ENCODE measurements at places on chromosomes 12 and 14.
A peak's percentile ranks its signal among the peaks of the same experiment; 100 is the strongest.

DNA sequence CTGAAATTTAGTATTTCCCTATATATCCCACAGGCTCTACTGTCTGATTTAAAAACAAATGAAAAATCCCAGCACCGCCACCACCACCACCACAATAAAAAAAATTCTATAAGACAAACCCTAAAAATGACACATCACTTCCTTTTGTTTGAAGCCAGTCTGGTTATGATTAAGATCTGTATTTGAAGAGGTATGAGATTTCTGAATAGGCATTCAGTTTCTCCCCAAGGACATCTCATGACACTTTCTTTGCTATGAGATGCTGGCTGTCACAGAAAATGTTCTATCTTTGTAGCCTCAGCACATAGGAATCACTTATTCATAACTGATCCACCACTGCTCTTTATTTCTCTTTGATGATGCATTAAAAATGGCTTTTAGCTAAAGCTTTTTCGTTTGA lies 1071.0 kb downstream of the SLC6A15 start:
- no peak for DNase-seq

- DNase-seq, result no peak
These were observed 74.0 kb upstream of the PLXNC1 start for GRCh38 chr12:94074216-94074979.

DNA sequence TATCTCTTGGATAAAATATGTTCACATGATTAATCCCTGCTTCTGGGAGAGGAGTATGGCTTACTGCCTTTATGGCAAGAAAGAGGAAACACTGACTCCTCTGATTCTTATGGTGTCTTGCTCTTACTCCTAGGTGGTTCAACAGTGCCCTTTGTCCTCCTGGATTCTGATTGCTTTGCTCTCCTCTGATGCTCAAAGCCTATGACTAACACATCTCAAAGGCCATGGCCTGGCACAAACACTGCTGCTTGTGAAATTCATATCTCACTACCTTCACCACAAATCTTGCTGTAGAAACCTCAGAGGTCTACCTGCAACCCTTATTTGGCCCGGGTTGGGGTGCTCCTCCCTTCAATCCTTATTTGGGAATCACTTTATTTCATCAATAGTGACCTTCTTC lies 217.2 kb downstream of the C12orf50 start:
- DNase-seq, result no peak

GRCh38 chr12:29695026-29695425 lies 88.7 kb downstream of the TMTC1 start:
- DNase-seq, result no peak

- DNase-seq, result no peak
These were observed 1934.2 kb upstream of the SEL1L start for GRCh38 chr14:83467811-83468210.

DNA sequence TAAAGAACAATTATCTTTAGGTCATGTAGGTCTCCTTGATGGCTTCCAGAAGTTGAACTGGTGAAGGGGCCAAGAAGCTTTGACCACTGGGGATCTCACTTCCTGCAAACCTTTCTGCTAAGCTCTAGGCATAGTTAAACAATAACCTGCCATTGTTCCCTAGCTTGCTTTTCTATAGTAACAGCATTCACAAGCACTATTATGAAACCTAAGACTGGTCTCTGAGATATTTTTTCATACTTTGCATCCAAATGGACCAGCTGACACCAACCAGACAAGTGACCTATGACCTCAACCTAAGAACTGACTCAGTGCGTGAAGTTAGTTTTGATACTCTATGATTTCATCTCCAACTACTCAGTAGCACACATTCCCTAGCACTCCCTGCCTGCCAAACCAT lies 129.1 kb downstream of the PTPRB start:
- DNase-seq, result no peak

- no peak for DNase-seq
These were observed 181.5 kb upstream of the PRKD1 start for GRCh38 chr14:30108975-30109700.

GRCh38 chr12:101570047-101570446 lies 24.7 kb upstream of the MYBPC1 start:
- DNase-seq, result no peak

DNA sequence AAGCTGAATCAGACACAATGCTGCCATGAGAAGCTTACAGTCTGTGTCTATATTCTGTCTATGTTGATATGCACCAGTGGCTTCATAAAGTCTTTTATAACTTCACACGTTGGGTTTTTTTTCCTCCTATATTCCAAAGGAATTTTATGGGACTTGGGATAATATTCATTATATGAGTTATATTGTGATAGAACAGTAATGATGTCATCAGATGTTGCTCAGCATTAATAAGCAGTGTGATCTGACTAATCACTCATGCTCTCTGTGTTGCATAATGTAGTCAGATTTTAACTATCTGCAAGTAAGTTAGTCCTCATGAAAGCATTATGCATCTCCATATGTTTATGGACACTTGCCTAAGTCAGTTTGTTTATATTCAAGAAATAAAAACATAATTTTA lies 159.6 kb downstream of the PLCZ1 start:
- no peak for DNase-seq

- DNase-seq, result no peak
These were observed 88.1 kb downstream of the PPP2R5E start for GRCh38 chr14:63454863-63455622.

GRCh38 chr12:75783093-75783877 lies 248.3 kb downstream of the PHLDA1 start:
- no peak for DNase-seq

DNA sequence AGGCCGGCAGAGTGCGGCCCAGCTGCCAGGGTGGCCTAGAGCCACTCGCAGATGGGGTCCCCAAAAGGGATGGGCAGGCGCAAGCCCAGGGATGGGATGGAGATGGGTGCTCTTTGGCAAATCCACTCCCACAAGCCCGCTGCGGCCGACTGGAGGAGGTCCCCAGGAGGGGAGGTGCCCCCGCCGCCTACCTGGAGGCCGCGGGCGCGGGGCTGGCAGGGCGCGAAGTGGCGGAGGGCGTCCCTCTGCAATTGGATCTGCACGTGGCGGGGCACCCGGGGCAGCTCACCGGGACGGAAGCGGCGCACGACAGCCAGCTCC lies 730 bp downstream of the PPP1R3E start:
- DNase-seq, result no peak

- DNase-seq, result no peak
These were observed 10.0 kb upstream of the LRTM2 start for GRCh38 chr12:1810201-1810930.

DNA sequence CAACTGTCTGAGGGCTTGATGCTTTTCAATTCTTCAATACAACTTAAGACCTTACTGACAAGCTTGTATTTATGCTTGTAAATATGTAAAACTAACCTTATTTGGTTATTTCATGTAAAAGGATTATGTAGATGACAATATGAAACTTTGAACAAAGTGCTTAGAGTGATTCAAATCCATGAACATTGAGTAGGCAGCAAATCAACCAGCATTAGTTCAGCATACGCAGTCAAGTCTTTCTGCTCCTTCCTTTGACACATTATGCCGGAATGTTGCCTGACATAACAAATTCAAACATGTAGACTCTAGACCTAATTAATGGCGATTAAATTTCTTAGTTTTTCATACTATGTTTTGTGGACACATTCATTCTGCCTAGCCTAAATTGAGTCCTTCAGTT lies 105.2 kb downstream of the FGD4 start:
- DNase-seq, result no peak

DNA sequence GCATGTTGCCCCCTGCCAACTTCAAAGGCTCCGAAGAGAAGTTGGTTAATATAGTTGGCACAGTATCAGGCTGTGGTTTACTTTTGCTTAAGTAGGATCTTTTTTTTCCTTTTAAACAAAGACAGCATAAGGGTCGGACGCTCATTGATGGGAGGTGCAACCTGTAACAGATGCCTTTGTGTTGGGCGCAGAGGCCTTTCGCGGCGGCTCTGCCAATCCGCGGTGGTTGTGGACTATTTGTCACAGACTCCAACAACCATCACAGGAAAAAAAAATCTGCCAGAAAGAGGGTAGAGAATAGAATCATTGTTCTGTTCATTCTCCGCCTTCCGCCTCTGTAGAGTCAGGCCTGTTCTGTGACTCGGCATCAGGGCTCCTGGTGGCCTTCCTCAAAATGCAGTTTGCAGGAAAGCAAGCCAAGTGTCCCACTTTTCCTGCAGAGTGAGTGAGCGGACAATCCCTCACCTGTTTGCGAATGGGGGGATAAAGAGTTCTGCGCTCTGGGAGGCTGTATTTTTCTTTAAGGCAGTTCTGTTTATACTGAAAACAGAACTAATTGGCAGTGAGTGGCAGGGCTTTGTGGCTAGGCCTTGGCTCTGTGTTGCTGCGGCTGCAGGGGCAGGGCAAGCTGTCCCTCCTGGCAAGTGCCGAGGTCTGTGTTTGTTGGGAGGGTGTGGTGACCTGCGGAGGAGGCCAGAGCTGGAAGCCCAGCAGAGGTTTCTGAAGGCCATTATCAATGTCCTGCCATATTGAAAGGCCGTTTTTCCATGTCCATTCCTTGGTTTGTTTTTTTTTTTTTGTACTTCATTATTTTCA lies 83.0 kb upstream of the PIWIL1 start:
- DNase-seq, result no peak

GRCh38 chr14:68766299-68767247 lies 26.3 kb downstream of the ZFP36L1 start:
- DNase-seq, result no peak

GRCh38 chr12:66196806-66197205 lies 7.8 kb downstream of the IRAK3 start:
- DNase-seq, result no peak

- no peak for DNase-seq
These were observed 7.8 kb downstream of the LRRK2 start for GRCh38 chr12:40232602-40233001.

GRCh38 chr14:60647081-60647836 lies 2.0 kb downstream of the SIX1 start:
- peak; percentile 48 for DNase-seq

DNA sequence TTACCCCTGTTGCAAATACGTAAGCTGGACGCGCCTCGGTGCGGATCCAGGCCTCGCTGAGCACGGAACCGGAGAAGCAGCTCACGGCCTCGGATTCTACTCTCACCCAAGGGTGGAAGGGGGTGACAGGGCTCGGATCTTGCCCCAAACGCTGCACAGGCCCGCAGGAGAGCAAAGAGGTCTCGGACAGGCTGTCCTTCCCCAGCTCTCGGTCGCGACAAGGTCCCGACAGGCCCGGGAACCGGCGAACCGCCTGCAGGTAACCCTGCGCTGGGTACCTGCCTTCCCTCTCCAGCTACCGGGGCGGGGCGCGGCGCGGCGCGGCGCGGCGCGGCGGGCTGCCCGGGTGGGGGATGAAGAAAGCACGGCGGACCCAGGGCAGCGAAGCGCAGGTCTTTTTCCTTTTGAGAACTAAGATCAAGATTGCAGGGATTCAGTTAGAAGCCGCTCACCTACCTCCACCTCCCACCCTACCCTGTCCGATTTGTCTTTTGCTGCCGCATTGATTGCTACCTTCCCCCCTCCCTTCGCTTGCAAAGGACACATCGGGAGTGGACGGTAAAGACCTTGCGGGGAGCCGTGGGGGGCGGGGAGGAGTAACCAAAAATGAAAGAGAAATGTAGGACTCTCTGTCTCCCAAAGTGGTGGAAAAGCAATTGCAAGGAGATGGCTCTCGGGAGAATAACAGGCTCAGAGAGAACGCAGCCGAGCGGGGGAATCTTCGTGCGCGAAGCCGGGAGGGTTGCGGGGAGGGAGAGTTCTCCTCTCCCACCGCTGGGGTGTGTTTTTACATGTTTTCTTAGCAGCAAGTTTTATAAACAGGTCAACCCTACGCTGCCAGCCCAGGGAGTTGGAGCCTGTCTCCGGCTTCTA lies 8.4 kb upstream of the TBX3 start:
- no peak for DNase-seq

- no peak for DNase-seq
These were observed 106.5 kb downstream of the SAMD4A start for GRCh38 chr14:54673193-54674045.

DNA sequence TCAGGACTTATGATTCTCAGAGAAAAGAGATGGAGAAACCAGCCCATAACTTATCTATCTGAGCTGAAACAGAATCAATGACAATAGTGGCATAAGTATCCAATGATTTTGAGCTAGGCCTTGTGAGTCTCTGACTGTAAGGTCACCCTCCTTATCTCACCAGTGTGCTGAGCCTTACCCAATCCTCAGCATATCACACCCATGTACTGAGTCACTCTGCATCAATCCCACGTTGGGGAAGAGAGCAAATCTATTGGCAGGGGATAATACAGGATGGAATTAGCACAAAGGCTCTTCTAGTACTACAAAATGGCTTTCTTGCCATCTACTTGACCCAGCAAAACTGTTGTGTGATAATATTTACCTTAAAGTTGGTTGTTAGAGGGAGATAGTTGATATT lies 997.8 kb downstream of the NRXN3 start:
- no peak for DNase-seq

GRCh38 chr12:121138284-121138683 lies 5.6 kb downstream of the P2RX7 start:
- DNase-seq, result no peak

DNA sequence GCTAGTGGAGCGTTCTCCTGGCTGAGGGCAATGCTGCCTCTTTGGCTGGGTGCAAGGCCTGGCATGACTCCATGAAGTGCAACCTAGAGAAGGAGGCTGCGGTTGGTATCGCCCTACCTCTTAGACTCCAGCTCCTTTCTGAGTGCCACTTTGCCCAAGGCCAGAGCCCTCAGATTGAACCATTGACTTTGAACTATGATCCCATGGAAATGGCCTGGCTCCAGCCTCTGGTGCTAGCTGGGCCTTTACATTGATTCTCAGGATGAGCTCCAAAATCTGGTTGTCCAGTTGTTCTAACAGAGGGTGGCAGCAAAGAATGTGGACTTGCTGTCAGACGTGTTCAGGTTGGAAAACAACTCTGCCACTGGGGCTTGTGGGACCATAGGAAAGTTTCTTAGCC lies 16.1 kb upstream of the SMOC1 start:
- no peak for DNase-seq

- no peak for DNase-seq
These were observed 34.9 kb downstream of the HCAR2 start for GRCh38 chr12:122668268-122668667.

DNA sequence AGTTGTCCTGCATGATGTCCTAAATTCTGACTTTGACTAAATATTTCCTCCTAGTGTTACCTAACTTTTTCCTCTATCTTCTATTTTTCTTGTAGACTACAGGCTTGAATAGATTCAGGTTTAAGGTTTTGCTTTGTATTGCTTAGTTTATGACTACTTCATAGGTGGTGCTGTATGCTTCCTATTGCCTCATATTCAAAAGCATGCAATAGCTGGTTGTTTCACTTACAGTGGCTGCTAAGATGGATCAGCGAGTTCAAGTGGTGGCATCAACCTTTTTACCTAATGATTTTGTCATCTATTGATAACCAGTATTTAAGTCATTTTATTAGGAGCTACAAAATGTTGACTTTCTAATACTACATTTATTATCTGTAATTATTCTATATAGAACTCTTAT lies 36.3 kb upstream of the BICD1 start:
- DNase-seq, result no peak

DNA sequence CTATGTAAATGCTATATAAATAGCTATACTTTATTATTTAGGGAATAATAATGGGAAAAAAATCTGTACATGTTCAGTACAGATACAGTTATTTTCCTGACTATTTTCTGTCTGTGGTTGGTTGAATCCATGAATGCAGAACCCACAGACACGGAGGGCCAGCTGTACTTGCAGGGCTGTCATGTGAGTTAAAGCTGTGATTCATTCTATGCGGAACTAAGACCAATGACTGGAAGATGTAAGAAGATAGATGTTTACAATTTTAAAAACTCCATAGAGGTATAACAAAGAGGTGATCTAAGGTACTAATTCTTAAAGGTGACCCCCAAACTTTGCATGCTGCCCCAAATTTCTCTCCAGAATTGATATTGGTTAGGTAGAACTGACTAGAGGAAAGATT lies 14.6 kb downstream of the PCNX4 start:
- no peak for DNase-seq

- no peak for DNase-seq
These were observed 1081.5 kb downstream of the GALC start for GRCh38 chr14:86911486-86911885.
